ENCODE measurements at places on chromosomes 13 and 19. TPM values are rescaled to one million over a fixed set of nuclear protein-coding genes. Genes with fewer than 3 reads are reported as not detected.

GRCh38 chr13:108227651-108228272 lies 9.6 kb downstream of the ABHD13 start:
- no peak overlapping the region for H3K27ac ChIP-seq
- H3K36me3 ChIP-seq, result no peaks in the 10 kb centered on the region
- no peak for DNase-seq
- H3K4me1 ChIP-seq, result no peaks in the 10 kb centered on the region
- no peak overlapping the region for H3K4me3 ChIP-seq

DNA sequence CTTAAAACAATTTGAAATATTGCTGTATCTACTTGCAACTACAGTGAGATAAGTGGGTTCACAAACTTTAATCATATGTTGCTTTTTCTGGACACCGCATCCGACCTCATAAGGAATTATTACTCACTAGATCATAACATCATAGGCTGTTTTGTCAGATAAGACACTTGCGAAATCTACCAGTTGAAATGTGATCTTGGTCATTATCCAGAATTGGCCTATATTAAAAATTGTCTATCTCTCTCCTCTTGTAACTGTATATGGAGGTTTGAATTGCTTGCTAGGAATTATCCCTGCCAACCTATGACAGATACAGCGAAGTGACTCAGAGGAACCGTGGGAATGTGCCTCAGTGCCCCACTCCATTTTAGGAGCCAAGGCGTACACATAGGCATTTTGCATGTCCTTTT lies 117.0 kb upstream of the POSTN start:
- H3K27me3 ChIP-seq, result no peaks in the 10 kb centered on the region
- no peak for DNase-seq
- H3K36me3 ChIP-seq, result peaks cover 3% of the 10 kb centered on the region
- H3K4me3 ChIP-seq, result no peak overlapping the region

GRCh38 chr13:60026286-60026685 lies 137.4 kb downstream of the DIAPH3 start:
- no peaks in the 10 kb centered on the region for H3K36me3 ChIP-seq
- H3K4me1 ChIP-seq, result no peaks in the 10 kb centered on the region
- no peak overlapping the region for H3K27ac ChIP-seq
- no peak overlapping the region for H3K4me3 ChIP-seq

- no peak for DNase-seq
- no peak overlapping the region for H3K4me3 ChIP-seq
- no peaks in the 10 kb centered on the region for H3K4me1 ChIP-seq
- H3K36me3 ChIP-seq, result no peaks in the 10 kb centered on the region
These were observed 50.4 kb downstream of the CBY2 start for GRCh38 chr13:45752510-45752909.

DNA sequence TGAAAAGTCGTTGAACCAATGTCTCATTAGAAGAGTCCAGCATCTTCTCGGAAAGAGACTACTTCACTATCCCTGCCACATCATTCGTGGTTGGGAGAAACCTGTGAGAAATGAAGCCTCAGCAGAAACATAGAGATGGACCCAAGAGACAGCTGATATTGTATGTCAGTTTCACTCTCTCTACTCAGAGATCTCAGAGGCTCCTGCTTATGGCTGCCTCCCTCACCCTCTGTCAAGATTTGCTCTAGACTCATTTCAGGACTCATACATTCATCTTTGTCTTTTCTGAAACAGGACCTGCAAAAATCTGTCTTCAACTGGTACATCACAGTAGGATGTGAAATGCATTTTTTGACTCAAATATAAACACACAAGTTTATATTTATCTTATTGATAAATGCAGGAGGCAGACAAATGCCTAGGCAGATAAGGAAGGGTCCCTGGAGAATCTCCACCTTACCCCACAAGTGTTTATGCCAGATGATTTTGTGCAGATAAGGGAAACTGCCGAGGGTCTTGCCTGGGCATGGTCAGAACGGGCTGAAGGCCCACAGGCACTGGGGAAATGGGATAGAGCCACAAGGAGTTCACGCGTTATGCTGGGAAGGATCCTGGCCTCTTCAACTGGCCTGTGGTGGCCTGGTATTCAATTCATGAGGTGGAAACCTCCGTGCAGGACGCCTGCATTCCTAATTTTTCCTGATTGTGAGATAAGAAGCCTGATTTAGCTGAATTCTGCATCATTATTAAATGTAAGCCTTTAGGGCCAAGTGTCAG lies 1834.0 kb upstream of the PCDH20 start:
- no peaks in the 10 kb centered on the region for H3K36me3 ChIP-seq
- no peak for DNase-seq
- no peaks in the 10 kb centered on the region for H3K27me3 ChIP-seq
- H3K4me3 ChIP-seq, result no peak overlapping the region
- no peak overlapping the region for H3K27ac ChIP-seq

GRCh38 chr19:52138278-52138982 lies 1.3 kb downstream of the ZNF616 start:
- H3K4me1 ChIP-seq, result no peaks in the 10 kb centered on the region
- no peaks in the 10 kb centered on the region for H3K36me3 ChIP-seq
- peak overlapping the region; percentile 78 for H3K4me3 ChIP-seq
- DNase-seq, result no peak

GRCh38 chr19:18633321-18633720 lies 3.5 kb upstream of the KLHL26 start:
- H3K36me3 ChIP-seq, result no peaks in the 10 kb centered on the region
- no peak overlapping the region for H3K27ac ChIP-seq
- no peak for DNase-seq
- no peak overlapping the region for H3K4me3 ChIP-seq
- no peaks in the 10 kb centered on the region for H3K27me3 ChIP-seq

DNA sequence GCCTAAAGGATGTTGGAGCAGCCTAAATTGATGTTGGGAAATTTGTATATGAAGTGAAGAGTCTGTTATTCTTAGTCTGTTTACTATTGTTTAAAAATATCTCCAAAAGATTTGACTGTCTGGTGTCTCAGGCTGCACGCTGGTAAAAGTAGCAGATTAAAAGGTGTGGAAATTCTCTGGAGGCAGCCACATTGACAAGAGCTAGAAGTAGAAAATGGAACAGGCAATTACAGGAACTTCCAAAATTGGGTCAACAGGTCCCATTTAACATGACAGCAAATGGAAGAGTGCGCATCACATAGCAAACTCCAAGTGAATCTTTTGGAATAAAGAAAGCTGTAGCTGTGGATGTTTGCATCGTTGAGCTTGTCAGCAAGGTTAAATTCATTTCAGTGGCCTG lies 138.3 kb downstream of the MTUS2 start:
- H3K4me1 ChIP-seq, result no peaks in the 10 kb centered on the region
- H3K27ac ChIP-seq, result no peak overlapping the region
- no peak overlapping the region for H3K4me3 ChIP-seq
- H3K27me3 ChIP-seq, result no peaks in the 10 kb centered on the region

DNA sequence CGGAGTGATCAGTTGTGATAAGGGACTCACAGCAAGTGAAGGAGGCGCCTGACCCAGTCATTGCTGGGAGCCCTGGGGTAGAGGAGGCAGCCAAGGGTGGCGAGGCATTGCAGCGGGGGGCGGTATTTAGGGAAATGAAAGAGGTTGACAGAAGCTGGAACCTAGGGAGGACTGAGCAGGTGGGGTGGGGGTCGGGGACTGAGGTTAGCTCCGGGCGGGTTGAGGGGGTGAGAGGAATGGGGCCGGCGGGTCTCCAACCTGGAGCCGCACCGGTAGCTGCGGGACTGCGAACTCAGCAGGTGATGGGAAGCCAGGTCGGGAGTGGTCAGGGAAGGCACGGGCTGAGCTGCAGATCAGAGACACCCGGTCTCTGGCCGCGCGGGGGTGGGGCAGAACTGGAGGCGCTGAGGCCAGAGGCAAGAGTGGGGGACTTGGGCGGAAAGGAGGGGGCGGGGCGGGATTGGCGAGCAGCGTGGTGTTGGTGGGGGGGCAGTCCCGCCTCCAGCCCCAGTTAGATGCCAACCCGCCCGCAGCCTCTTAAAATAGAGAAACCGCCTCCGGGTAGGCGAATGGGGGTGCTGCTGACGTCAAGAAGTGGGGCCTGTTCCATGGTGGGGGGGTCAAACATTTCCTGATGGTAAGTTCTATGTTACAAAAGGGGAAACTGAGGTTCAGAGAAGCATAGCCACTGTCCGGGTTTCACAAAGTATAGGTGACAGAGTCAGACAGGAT lies 1.5 kb downstream of the MAST3 start:
- H3K4me1 ChIP-seq, result peaks cover 11% of the 10 kb centered on the region
- no peaks in the 10 kb centered on the region for H3K36me3 ChIP-seq
- no peak for DNase-seq
- H3K4me3 ChIP-seq, result peak overlapping the region; percentile 54

Gene CDC42EP5
- 8.8 TPM for total RNA-seq

Gene TNFSF11
- not detected for total RNA-seq

Gene LPAR2
- total RNA-seq, result 16.4 TPM

Gene CEACAM20
- not detected for total RNA-seq

Gene ZNF773
- 12.8 TPM for total RNA-seq
